ENCODE measurements at places on chromosomes 13 and 19.

DNA sequence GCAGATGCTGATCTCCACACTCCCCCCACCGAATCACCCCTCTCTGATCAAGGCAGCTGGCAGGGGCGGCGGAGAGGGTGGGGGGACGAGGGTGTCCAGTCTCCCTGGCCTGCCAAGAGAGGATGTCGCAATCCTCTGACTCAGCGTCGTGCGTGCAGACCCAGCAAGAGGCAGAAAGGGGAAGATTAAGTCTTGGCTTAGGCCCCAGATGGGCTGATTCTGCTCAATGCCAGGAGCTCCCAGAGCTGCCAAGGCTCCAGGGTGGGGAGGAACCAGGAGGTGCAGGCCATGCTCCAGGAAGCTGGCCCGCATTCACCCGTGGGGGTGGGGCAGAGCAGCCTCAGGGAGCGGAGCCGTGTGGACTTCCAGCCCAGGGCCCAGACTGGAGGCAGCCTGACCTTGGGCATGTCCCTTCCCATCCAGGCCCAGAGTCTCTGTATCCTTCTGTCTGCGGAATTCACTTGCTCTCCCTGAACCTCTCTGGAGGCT, 6.6 kb upstream of the BCL3 start:
- DNase-seq, result no peak

GRCh38 chr19:38036707-38037611, 130.0 kb downstream of the SIPA1L3 start:
- DNase-seq, result no peak

- no peak for DNase-seq
Observed at GRCh38 chr19:49111218-49111998, 2.8 kb upstream of the LIN7B start.

DNA sequence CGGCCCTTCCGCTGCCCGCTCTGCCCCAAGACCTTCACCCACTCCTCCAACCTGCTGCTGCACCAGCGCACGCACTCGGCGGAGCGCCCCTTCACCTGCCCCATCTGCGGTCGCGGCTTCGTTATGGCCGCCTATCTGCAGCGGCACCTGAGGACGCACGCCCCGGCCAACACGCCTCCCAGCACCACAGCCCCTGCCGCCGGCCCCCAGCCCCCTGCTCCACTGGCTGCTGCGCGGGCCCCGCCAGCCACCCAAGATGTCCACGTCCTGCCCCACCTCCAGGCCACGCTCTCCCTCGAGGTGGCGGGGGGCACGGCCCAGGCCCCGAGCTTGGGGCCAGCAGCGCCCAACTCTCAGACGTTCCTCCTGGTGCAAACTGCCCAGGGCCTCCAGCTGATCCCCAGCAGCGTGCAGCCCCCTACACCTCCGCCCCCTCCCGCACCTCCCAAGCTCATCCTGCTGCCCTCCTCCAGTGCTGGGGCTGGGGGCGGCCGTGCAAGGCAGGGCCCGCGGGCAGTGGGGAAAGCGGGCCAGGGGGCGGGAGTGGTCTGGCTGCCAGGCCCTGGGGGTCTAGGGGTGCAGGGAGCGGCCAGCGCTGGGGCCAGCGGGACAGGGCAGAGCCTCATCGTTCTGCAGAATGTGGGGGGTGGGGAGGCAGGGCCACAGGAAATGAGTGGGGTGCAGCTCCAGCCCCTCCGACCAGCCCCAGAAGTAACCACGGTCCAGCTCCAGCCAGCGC, 1.9 kb upstream of the NAT14 start:
- DNase-seq, result no peak

DNA sequence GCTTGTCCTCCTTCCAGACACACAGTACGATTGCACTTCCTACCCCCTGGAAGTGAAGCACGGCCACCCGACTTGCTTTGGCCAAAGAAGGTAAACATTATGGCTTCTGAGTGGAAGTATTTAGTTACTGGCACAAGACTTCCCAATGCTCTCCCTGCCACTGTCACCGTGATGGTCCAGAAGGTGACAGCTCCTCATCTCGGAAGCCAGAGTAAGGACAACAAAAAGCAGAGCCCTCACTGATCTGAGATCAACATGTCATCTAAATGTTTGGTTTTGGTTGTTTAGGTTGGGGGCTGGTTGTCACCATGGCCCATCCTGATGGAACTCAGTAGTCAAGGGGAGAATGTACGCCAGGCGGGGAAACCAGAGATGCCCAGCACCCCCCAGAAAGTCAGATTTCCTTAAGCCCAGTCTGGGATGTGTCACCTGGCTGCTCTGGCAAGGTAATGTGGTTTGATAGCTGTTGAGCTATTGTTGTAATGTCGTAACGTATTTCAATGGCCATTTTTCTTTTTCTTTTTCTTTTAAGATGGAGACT, 170.1 kb upstream of the ZNF536 start:
- no peak for DNase-seq

DNA sequence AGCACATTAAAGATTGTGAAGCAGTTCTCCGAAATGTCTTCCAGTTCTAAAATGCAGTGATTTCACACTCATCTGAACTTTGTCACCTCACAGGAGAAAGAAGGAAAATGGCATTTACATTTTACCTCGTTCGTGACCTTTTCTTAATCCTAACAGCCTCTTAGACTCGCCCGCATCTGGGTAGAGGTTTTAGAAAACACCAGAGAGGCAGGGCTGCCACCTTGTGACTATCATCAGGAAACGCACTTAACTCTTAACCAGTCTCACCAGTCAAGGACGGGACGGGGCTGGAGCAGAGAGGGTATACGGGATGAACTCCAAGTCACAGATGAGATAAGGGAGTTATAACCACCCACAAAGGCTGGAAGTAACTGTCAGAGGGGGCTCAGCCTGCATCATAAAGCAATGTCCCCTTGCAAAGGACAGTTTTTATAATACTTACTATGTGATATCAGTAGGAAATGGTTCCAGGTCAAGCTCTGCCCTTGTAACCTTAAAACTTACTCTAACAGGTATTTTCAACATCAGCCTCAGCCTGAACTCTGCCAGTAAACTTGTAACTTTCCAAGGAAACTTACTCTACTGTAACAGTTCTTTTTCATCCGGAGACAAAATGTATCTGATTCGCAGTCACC, 8.6 kb upstream of the CEACAM6 start:
- DNase-seq, result peak; percentile 19

DNA sequence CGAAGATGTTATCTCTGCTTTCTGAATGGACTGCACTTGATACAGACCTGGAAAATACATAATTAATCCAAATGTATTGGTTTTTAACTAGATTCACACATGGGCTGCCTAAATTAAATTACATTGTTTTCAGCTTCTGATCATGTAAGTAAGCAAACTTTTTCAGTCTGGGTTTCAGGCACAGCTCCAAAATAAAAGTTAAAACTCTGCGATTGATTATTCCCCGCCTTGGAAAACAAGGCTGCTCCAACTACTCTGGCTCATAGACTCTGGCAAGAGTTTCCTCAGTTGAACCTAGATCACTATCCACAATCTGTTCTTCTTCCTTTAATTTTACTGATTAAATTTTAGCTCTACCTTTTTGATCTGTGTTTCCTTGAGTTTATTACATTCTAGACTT, 526.0 kb upstream of the SPRY2 start:
- no peak for DNase-seq

DNA sequence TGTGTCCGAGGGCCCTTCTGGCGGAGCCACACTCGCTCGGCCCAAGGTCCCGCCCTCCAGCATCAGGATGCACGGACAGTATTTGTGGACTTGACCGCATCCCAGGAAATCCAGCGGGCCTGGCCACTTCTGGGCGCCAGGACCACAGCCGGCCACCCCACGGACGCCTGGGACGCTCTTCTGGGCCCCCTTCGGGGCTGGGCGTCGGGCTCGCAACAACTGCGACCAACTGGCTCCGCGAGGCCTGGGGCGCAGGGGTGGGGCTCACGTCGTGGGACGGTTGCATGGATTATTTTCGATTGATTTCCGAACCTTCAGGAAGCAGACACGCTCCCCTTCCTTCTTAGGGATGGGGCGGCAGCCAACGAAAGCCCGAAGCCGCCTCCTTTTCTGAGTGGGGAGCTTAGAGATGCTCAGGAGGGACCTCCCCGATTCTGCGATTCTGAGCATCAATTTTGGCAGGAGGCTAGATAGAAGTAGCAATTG, 521 bp upstream of the NUP58 start:
- DNase-seq, result no peak

- DNase-seq, result no peak
Observed at GRCh38 chr13:101384929-101385328, 31.4 kb downstream of the NALCN start.

DNA sequence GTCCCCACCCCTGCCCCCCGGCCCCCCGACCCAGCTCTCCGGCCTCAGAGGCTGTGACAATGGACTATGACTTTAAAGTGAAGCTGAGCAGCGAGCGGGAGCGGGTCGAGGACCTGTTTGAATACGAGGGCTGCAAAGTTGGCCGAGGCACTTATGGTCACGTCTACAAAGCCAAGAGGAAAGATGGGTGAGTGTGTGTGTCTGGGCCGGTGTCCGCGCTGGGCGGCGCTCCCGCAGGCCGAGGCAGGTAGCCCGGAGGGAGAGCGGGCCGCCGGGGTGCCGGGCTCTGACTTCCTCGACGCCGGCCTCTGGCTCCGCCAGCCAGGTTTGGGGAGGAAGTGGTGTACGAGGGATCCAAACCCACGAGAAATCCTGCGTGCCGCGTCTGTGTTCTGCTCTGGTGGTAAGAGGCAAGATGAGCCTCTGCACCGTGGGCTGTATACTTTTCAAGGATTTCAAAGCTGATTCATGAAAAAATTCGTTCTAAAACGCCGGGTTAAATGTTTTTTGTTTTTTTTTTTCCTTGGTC, 718 bp downstream of the CDK8 start:
- peak; percentile 15 for DNase-seq

- no peak for DNase-seq
Observed at GRCh38 chr13:68481130-68481529, 1251.0 kb upstream of the PCDH9 start.

GRCh38 chr13:27132538-27132937, 39.1 kb downstream of the USP12 start:
- no peak for DNase-seq

GRCh38 chr19:51660975-51661600, 14.5 kb upstream of the SIGLEC14 start:
- DNase-seq, result peak; percentile 36

- no peak for DNase-seq
Observed at GRCh38 chr19:45130888-45131615, 29.7 kb downstream of the NKPD1 start.

DNA sequence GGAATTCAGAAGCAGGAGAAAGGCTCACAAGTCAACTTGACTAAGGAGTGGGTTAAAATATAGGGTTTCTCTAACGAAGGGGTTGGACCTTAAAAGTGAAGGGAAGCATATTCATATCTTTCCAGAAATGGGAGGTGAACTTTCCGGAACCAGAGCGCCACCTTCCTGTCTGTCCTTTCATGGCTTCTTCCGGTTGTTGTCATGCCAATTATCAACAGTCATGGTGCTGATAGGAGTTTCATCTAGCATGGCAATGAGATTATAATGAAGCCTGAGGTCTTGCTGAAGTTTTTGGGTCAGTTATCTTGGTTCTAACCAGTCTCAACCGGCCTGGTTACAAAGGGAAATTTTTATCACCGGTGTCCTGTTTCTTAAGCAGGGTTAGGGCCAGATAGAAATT, 162.9 kb upstream of the NBEA start:
- no peak for DNase-seq

DNA sequence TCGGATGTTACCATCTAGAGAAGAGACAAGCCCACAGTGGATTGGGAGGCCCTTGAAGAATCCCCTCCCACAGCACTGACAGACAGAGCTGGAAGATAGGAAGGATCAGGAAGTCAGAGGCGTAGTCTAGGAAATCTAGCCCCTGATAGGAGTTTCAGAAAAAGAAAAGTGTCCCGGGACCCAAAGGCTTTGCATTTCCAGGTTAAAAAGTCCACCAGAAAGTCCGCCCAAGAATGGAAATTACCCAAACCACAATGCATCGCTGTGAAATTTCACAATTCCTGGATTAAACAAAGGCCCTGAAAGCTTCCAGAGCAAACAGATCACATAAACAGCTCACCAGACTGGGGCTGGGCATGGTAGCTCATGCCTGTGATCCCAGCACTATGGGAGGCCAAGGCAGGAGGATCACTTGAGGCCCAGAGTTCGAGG, 146.9 kb downstream of the KDM4B start:
- no peak for DNase-seq

DNA sequence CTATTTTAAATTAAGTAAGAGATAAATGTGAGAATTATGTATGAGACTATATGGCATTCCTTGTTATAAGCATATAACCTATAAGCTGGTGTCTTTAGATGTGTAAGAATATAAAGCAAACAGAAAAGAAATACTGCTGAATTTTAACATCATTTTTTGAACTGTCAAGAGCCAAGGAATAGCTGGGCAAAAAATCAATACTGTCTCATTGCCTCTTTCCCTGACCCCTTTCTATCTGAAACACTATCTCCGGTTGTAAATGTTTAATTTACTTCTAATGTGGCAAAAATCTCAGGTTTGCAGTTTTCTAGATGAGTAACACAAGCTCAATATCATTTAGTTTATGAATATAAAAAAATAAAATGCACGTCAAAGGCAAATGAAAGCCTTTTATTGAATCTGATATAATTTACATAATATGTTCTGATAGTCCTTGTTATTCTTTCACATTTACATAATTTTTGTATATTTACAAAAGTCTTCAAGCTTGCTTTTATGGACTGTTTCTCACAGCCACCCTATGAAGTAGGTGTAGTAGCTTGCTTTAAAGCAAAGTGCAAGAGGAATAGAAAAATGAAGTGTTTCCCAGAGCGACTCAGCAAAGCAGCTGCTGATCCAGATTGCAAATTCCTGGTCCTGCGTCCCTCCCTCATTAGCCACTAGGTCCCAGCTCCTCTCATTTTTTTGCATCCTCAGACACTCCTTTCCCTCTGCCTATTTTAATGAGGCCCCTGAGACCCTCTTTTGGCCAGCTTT, 188.2 kb upstream of the RFC3 start:
- DNase-seq, result no peak

- DNase-seq, result no peak
Observed at GRCh38 chr19:1668486-1669270, 16.3 kb upstream of the TCF3 start.

DNA sequence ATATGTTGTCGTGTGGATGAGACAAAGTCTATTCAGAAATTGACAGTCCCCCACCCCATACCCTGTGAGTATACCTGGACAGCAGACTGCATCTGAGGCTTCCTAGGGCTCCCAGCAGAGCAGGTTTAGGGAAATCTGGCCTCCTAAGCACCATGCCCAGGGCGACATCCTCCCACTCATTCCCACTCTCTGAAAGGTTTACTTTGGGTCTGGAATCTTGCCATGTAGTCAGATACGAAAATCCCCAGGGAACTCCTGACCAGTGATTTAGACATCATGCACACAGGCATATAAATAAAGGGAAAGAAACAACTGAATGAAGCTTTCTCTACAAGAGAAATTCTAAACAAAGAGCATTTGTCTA, 717 bp upstream of the NALCN start:
- no peak for DNase-seq

DNA sequence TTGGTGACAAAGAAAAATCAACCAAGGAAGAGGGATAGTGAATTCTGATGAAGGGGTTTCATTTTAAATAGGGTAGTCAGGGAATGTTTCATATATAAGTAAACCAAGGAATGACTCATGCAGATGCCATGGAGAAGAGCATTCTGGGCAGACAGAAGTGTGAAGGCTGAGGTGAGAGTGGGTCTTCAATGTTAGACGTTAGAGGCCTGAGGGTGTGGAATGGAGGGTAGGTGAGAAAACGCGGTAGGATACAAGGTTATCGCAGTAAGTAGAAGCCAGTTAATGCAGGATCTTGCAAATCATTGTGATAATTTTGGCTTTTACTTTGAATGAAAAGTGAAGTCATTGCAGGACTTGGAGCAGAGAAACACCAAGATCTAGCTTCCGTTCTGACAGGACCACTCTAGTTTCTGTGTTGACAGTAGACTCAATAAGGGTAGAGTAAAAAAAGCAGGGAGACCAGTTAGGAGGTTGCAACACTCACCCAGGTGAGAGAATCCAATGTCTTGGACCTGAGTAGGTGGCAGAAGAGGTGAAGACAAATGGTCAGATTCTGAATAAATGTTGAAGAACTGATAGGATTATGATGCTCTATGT, 225.2 kb upstream of the TMTC4 start:
- DNase-seq, result no peak

Measured in stimulated activated CD4-positive, alpha-beta T cell treated with anti-CD3 and anti-CD28 coated beads, TNF-alpha, amount 100 ng/mL, for 48 hours (primary cell).